ENCODE measurements at places on chromosomes 16 and 17.

DNA sequence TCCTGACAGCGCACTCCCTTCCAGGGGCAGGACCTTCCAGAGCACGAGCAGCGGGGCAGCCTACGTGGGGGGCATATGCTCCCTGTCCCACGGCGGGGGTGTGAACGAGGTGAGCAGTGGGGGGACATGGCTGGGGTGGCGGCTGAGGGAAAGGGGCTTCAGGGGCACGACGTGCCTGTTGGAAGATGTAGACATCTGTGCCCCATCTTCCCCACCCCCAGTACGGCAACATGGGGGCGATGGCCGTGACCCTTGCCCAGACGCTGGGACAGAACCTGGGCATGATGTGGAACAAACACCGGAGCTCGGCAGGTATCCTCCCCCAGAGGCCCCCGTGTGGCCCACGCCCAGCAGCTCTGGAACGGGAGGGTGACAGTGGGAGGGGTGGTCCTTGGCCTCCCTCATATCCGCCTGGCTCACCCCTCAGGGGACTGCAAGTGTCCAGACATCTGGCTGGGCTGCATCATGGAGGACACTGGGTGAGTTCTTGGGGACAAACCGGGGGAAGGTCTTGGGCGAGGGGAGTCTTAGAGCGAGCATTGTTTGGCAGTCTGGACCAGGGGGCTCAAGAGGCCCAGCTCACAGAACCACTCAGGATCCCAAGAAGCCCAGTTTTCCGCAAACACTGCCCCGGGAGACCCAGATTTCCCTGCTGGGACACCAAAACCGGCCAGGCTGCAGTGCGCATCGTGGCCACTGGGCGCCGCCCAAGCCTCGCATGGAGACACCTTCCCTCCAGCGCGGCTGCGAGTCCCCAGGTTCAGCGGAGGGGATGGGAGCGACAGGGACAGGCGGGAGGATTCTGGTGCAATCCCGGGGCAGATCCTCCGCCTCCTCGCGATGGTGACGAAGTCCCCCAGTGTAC, 15.7 kb downstream of the ADAM11 start:
- peak; percentile 91 for DNase-seq

GRCh38 chr16:17327664-17328335, 143.0 kb downstream of the XYLT1 start:
- no peak for DNase-seq

DNA sequence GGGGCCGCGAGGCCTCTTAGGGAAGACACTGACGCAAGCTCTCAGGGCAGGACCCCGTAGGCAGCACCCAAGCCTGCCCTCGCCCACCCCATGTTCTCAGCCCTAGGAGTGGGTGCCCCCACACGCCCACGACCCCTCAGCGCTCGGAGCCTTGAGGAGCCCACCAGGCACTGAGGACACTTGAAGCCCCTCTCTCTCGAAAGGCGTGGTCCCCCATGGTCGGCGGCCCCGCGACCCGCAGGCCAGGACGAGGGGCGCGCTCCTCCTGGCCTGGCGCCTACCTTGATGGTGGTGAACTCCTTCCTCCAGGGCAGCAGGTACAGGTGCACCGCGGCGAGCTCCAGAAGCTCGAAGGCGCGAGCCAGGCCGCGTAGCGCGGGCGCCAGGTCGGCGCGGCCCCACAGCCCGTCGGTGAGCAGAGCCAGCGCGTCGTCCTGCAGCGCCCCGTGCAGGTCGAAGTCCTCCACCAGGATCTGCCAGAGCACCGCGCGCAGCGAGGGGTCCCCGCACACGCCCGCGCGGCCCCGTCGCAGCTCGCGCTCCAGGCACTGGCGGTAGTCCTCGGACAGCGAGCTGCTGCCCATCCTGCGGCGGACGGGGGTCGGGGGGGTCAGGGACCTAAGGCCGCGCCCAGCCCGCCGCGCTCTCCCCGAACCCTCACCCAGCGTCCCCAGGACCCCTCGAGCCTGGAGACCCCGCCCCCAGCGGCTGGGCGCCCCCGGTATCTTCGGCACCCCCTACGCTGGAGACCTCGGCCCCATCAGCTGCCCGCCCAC, 668 bp downstream of the SPATA2L start:
- peak; percentile 61 for DNase-seq

- DNase-seq, result no peak
These were observed 575.5 kb upstream of the C16orf82 start for GRCh38 chr16:26491101-26491670.

- DNase-seq, result no peak
These were observed 9.3 kb downstream of the HEXIM2 start for GRCh38 chr17:45170931-45171337.

DNA sequence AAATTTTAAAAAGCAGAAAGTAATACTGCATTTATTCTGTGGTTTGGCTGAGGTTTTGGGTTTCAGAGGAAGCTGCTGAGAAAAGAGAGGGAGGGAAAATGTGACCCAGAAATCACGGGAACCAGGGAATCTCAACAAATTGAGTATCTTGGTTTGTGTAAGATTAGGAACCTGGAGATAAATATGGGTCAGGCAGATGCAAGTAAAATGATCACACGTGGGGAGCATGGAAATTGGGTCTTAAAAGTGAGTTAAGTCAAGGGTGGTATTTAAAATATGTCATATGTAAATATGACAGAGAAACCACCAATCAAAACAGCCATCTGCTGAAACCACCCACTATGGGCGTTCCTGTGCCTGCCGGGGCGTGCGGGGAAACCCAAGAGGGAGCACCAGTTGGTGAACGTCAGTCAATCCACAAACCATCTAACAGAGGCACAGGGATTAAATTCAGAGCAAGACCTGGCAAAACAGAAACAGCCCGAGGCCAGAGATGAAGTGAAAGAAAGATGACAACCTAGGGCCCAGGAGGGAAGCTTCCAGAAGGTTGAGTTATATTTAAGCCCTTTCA, 33.4 kb downstream of the CDH13 start:
- no peak for DNase-seq

- DNase-seq, result no peak
These were observed 492.4 kb downstream of the SHISA9 start for GRCh38 chr16:13393816-13394215.

DNA sequence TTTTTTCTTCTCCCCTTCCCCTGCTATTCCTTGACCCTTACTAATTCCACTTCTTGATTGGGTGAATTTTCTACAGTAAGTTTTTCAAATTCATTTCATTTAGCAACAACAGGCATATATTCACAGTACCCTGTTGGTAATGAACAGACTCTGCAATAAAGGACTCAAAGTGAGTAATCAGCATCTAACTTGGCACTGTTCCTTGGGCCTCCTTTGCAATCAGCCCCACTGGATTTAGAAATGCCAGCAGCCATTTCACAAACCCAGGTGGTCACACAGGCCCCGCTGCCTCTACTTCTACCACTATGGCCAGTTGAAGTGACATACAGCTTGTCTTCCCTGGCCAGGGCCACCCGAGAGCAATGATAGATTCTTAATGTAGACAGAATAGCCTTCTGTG, 113.8 kb downstream of the CYB561 start:
- DNase-seq, result no peak

DNA sequence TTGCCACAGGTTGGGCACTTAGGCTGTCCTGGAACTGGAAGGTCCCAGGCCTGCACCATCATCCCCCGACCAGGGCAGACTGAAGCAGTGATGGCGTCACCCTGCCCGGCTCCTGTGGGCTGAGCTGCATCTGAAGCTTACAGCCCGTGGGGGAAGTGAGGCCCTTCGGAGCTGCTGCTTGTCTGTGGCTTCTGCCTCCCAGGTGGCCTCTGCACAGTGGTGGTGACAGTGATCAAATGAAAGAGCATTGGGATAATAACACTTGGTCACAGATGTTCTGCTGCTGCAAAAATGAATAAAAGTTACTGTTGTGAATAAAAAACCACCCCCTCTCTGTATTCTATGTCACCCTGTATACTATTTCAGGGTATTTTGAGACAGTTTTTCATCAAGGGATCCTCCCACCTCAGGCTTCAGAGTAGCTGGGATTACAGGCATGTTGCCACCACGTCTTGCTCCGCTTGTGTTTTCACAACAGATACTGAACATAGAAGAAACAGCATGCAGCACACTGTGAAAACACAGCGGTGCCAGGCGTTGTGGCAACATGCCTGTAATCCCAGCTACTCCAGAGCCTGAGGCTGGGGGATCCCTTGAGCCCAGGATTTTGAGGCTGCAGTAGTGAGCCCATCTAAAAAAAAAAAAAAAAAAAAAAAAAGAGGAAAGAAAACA, 165.0 kb downstream of the LGALS9B start:
- DNase-seq, result no peak

GRCh38 chr17:41697122-41697962, 8.7 kb downstream of the EIF1 start:
- DNase-seq, result no peak

DNA sequence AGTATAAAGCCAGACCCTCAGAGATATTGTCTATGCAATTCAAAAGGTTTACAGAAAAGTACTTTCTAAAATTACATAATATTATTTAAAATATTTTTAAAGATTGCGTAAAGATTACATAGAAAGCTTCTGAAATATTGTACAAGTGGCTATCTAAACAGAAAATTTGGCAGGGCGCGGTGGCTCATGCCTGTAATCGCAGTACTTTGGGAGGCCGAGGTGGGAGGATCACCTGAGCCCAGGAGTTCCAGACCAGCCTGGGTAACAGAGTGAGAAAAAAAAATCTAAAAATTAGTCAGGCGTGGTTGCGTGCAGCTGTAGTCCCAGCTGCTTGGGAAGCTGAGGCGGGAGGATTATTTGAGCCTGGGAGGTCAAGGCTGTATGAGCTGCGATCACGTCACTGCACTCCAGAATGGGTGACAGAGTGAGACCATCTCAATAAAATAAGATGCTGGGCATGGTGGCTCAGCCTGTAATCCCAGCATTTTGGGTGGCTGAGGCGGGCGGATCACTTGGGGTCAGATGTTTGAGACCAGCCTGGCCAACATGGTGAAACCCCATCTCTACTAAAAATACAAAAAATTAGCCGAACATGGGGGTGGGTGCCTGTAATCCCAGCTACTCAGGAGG, 18.1 kb downstream of the UBN1 start:
- no peak for DNase-seq

DNA sequence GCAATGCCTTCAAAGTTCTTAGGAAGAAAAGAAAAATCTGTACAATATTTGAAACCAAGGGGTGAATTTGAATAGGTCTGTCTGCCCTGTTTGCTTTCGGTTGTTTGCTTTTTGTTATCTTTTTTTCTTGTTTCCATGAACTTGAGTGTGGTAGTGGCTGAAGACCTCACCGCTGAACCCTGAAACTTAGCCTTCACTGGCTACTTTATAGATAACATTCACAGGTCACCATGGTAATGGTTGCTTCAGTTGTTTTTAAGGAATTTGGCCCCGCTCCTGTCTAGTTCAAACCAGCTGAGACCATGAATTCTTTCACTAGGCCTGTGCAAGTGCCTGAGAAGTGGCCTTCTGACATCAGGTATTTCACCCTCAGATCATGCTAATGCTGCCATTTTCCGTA, 137.0 kb upstream of the PMFBP1 start:
- no peak for DNase-seq

DNA sequence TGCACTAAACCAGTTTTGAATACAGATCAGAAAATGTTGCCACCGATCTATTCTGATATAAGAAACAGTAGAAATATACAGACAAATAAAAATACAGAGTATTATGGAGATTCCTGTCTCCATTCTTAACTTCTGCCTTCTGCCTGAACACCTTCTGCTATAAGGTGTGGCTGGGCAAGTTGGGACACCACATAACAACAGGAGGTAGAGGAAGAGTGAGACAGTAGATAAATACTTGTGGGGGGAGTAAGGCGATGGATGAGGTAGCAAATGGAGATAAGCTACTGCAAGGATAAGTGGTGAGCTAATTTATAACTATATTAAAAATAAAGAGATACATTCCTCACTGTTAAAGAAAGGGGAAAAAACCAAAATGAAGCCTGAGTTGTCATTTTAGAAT, 143.7 kb downstream of the CDH8 start:
- DNase-seq, result no peak

DNA sequence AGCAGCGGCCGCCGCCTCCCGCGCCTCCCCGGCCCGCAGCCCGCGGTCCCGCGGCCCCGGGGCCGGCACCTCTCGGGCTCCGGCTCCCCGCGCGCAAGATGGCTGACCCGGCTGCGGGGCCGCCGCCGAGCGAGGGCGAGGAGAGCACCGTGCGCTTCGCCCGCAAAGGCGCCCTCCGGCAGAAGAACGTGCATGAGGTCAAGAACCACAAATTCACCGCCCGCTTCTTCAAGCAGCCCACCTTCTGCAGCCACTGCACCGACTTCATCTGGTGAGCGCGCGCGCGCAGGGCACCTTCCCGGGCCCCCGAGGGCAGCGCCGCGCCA, 258 bp downstream of the PRKCB start:
- no peak for DNase-seq

- no peak for DNase-seq
These were observed 81.1 kb downstream of the MAF start for GRCh38 chr16:79519448-79519847.

- DNase-seq, result peak; percentile 22
These were observed 31.0 kb upstream of the RHOT1 start for GRCh38 chr17:32111141-32111771.

DNA sequence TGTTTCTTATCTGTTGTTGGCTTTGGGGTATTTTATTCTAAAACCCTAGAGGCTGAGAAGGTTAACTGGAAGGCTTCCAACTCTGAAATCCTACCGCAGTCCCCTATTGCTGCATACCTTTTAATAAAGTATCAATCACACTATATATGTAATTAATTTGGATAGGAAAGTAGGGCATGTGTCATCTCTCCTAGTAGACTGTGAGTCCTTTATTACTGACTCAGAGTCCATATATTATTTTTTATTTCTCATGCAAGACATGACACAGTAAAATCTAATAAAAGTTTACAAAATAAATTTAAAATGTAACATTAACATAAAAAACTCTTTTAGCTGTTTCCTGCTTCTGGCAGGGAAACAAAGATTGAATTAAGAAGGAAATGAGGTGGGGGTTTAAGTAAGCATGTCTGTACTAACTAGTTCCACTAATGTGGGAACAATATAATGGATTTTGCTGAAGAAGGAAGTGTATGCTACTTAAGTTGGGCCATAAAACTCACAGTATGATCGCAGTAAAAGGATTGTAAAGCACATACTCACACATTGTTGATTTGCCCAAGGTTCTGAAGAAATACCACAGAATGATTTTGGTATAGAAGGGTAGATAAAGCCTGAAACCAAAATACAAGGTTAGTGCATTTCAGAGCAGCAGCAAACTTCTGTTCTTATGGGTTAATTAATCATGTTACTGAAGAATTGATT, 97.6 kb upstream of the HLF start:
- no peak for DNase-seq

GRCh38 chr16:28101533-28101890, 38.0 kb upstream of the GSG1L start:
- DNase-seq, result no peak

- no peak for DNase-seq
These were observed 684.3 kb upstream of the SOX9 start for GRCh38 chr17:71436479-71436878.

DNA sequence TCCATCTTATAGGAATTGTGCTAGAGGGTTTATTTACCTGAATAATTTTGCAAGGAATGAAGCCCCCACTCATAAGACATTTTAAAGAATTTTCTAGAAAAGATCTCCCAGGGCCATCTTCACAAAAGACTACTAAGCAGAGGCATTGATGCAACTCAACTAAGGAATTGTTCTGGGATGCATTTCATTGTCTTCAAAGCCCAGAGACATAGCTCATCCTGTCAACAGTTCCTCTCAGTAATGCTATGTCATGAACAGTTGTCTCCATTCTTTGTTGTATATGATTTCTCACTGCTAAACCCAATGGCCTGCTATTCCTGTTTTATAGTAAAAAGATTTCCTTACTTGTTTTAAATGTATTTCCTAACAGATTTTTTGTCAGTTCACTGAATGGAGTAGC, 136.8 kb upstream of the RBL2 start:
- no peak for DNase-seq

Data from activated naive CD4-positive, alpha-beta T cell treated with anti-CD3 and anti-CD28 coated beads, Interleukin-2, amount 50 U/mL, for 16 hours (primary cell).